AML-193 (cell line): ENCODE measurements at places on chromosomes 6 and 20.

- DNase-seq, result no peak
Measured at GRCh38 chr20:56522311-56522710, 2.2 kb upstream of the FAM209A start.

- DNase-seq, result no peak
Measured at GRCh38 chr20:47125758-47126591, 230.5 kb downstream of the ZMYND8 start.

DNA sequence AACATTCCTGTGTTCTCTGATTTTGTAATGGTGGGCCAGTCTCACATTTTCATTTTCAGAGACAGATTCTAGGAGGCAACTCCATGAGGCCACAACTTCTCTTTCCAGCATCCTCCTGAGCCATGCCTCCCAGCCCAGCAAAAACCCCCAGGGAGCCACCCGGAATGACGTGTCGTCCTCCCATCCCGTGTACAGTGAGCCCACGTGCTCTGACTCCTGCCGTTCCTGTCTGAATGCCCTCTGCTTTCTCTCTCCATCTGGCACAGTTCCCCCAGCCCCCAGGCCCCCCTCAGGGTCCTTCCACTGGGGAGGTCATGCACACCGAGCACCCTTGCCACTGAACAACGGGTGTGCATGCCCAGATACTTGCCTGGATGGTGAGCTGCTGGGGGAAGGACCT is 38.0 kb downstream of the C20orf203 start:
- DNase-seq, result no peak

DNA sequence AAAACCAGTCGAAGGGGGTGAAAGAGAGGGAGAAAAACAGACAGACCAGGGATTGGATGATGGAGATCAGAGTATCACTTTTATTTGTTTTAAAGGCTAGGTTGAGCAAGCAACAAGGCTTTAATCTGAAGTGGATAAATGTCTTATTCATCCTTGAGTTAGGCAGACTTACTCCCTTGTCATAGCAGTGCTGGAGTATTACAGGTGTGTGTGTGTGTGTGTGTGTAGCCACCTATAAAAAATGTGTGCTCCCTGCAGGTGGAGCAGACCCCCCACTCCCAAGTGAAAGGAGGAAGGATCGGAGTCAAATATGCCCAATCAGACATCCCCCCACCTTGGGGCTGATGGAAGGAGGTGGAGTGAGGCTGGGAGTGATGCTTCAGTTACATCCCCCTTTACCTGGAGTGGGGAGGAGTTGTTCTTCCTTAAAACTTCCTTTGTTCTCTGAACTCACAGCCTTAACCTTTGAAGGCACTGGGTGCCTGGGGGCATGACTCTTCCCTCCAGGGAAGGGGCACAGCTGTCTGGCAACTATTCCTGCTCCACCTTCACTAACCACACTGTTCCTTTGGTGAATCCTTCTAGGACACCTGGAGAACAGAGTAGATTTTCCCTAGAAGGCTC is 27.3 kb downstream of the PTK7 start:
- no peak for DNase-seq

DNA sequence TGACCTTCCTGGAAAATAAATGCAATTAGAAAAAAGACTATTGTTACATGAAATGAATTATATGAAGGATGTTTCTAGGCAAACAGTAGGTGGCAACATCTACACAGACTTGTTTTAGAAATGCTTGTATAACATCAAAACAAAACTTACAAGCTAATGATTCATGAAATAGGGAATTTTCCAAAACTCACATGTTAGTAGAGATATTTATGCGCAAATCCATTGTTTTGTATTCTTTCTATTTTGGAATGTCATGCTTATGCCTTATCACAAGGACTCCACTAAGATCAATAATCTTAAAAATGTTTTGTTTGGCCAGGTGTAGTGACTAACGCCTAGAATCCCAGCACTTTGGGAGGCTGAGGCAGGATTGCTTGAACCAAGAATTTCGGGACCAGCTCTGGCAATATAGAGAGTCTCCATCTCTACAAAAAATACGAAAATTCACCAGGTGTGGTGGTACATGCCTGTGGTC is 32.3 kb upstream of the LGSN start:
- DNase-seq, result peak; percentile 68

DNA sequence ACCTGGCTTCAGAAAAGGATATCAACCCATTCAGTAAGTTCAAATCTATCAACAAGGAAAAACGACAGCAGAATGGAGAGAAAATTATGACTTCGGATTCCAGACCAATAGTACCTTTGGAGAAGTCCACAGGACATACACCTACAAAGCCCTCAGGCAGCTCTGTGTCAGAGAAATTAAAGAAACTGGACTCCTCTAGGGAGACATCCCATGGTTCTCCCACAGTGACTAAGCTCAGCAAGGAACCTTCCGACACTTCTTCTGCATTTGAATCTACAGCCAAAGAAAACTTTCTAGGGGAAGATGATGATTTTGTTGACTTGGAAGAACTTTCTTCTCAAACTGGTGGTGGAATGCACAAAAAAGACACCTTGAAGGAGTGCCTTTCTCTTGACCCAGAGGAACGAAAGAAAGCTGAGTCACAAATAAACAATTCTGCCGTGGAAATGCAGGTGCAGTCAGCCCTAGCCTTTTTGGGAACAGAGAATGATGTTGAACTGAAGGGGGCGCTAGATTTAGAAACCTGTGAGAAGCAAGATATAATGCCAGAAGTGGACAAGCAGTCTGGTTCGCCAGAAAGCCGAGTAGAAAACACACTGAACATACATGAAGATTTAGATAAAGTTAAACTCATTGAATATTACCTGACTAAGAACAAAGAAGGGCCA is 67.4 kb upstream of the HINT3 start:
- DNase-seq, result peak; percentile 63

- DNase-seq, result no peak
Measured at GRCh38 chr6:14038467-14039437, 78.8 kb upstream of the CD83 start.

- no peak for DNase-seq
Measured at GRCh38 chr20:17972121-17972520, 3.3 kb downstream of the MGME1 start.

DNA sequence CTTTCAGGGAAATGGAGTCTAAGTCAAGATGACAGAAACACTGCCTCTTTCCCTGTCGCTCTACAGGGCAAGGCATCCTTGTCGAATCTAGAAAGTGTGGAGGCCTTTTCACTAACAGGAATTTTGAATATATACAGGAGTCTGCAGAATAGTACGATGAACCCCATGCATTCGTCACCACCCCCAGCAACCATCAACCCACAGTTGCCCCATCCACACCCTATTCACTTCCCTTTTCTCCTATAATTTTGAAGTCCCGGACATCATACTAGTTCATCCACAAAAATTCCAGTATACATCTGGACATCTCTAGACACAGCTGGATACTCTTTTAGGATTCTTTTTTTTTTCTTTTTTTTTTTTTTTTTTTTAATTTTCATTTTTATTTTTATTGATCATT is 80.7 kb upstream of the RIN2 start:
- no peak for DNase-seq

DNA sequence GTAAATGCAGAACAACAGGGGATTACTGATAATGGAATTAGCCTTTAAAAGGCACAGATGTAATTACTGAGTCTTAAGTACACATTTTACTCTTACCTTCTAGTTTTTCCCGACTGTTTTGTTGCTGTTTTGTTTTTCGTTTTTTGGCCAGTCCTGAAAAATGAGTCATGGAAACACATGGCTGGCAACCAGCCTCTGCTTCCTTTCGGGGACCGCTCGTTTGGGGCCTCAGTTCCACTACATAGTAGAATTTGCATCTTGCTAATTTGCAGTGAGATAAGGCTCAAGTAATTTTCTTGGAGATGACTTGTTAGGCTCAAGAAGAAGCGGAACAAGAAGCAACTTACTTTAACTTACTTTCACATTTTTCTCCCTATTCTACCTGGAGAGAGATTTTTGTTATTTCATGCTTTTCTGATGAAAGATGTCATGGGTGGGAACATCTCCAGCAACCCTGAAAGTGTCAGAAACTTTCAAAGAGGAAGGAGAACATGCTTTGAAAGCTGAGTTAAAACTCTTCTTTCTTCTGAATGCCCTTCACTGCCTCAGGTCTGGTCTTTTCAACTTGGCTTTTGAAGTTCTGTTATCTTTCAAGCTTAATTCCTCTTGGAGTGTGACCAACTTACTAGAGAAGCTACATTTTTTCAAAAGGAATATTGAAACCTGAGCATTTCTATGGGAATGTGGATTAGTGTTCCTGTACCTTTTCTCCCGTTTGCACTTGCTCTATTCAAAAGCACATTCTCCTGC is 71.5 kb upstream of the HDAC2 start:
- no peak for DNase-seq

DNA sequence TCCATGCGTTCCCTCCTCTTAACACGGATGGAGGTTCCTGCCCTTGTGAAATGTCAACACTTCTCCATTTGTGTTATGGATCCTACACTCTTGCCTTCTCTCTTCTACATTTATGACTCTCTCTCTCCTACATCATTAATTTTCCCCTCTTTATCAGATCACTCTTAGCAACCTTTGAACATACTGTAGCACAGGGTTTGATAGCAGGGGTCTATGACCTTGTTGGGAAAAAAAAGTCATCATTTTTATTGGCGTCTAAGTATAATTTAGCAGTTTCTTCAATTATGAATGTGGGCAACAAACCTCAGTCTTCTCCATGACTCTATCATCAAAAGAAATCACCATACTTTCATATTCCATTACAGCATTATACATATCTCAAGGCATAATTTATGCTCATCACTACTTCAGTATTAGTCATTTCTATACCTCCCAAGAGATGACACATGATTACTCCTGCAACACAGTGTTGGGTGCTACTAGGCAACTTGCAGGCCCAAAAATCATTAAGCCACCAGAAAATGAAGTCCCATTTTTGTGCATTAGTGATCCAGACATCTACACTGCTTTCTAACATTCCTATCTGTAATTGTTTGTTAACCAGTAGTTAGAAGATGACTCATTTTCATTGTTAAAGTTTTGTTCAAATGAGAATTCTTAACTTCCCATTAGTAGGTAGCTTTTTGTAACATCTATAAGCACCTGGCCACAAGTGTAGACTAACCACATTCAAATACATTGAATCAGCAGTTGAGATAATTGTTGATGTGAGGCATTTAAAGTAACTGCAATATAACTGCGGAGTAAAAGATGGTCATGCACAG is 9.5 kb downstream of the CYP39A1 start:
- DNase-seq, result no peak

- DNase-seq, result no peak
Measured at GRCh38 chr20:23438661-23439060, 824 bp upstream of the CSTL1 start.

- no peak for DNase-seq
Measured at GRCh38 chr6:38481851-38482250, 157.9 kb downstream of the BTBD9 start.
